ENCODE measurements at places on chromosomes 5 and 9. TPM values are rescaled to one million over a fixed set of nuclear protein-coding genes. Genes with fewer than 3 reads are reported as not detected.

Gene LURAP1L
- 18.1 TPM for total RNA-seq

GRCh38 chr5:172801179-172801671 lies 30.2 kb upstream of the DUSP1 start:
- no peak for DNase-seq

GRCh38 chr5:10674096-10674495 lies 86.9 kb downstream of the DAP start:
- no peak for DNase-seq

DNA sequence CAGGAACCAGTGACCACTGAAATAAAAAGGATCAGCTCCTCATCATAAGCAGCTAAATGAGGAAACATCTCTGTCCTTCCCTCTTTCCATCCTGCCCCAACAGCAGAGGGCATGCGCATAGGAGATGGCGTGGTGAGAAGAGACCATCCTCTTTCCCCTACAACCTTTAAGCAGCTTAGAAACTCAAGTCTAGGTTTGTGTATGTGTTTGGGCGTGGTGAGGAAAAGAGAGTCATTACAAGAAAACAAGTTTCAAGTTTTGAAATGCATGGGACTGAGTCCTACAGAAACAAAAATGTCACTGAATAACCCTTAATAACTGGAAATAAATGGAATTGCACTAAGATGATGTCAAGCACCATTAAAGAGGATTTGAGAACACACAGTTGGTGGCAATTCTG lies 96.4 kb upstream of the IL12B start:
- DNase-seq, result no peak

- DNase-seq, result no peak
Observed at GRCh38 chr5:40309851-40310250, 369.9 kb upstream of the PTGER4 start.

- no peak for DNase-seq
Observed at GRCh38 chr5:109803854-109804253, 114.1 kb downstream of the MAN2A1 start.

DNA sequence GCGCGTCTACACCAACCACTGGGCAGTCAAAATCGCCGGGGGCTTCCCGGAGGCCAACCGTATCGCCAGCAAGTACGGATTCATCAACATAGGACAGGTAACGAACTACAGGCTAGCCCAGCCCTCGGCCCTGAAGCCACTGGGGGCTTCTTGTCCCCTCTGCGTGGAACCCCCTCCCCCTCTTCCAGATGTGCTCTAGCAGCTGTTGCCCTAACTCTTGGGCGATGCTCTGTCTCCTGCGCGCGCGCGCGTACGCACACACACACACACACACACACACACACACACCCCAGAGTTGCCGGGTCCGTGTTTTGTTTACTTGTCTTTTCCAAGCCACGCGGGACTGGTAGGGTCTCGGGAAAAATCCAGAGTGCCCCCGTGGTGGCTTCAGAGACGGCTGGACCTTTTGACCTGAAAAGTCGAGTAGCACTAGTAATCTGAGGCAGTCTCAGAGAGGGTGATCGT lies 836 bp downstream of the PCSK5 start:
- peak; percentile 83 for DNase-seq

DNA sequence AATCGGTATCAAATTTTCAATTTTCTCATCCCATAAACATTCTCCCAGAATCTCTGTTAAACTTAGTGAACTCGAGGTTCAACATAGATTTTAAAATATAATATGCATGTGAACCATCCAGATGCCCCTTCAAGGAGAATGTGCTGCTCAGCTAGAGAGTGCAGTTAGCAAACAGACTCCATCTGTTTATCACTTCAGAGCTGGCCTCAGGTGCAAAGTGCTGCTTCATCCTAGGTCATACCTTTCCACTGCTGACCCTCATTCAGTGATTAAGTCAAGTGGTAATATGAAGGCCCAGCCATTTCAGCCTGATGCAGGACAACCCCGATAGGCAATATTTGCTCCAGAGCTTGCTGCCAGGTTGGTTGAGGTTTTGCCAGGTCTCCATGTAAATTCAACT lies 339.0 kb upstream of the POU5F2 start:
- DNase-seq, result no peak

- no peak for DNase-seq
Observed at GRCh38 chr5:171701100-171701541, 84.5 kb upstream of the SMIM23 start.

Gene OLFML2A
- 7.8 TPM for total RNA-seq

GRCh38 chr5:149735066-149735465 lies 5.0 kb downstream of the PPARGC1B start:
- DNase-seq, result no peak

Gene TRIM32
- total RNA-seq, result 24.4 TPM

DNA sequence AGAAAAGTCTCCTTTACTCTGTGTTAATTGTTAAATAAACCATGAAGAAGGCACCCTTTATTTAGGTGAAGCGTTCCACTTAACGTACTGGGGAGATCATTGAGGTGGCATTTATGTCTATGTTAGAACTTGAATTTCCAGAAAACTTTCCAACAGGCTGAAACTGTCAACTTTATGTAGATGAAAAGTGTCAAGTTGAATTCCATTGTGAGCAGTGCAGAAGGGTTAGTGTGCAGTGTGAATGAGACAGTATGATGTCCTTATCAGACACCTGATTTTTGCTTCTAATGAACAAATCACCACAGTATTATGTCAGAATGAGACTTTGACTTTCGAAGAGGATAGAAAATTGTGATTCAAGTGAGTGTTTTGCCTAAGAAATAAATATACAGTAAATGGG lies 761.6 kb upstream of the SEMA6A start:
- DNase-seq, result no peak

Gene DOK3
- 8.0 TPM for total RNA-seq

DNA sequence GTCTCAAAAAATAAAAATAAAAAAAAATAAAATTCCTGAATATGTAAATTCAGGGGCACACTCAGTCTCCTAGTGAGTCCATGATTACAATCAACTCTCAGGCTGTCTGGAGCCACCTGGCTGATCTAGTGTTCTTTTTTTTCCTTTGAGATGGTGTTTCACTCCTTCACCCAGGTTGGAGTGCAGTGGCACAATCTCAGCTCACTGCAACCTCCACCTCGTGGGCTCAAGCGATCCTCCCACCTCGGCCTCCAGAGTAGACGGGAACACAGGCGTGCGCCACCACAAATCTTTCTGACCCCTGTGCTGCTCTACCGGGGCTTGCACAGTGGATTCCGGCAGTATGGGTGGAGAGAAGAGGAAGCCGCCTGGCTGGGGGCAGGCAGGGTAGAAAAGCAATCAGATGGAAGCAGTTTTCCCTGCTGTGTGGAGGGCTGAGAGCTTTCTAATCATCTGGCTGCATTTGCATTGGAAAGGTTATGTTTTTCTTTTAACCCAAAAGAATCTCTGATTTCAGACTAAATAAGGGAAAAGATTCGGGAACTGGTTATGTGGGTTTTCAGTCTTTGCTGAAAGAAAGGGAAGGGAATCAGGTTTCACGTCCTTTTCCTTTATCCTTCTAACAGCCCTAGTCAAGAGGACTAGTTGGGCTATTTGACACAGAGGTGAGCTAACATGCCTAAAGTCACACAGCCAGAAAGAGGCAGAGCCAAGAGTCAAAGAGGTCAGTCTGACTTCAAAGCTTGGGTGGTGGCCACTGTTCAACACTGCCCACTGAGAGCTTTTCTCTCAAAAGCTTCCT lies 26.3 kb upstream of the CORO2A start:
- no peak for DNase-seq

Gene SPINK7
- total RNA-seq, result not detected

DNA sequence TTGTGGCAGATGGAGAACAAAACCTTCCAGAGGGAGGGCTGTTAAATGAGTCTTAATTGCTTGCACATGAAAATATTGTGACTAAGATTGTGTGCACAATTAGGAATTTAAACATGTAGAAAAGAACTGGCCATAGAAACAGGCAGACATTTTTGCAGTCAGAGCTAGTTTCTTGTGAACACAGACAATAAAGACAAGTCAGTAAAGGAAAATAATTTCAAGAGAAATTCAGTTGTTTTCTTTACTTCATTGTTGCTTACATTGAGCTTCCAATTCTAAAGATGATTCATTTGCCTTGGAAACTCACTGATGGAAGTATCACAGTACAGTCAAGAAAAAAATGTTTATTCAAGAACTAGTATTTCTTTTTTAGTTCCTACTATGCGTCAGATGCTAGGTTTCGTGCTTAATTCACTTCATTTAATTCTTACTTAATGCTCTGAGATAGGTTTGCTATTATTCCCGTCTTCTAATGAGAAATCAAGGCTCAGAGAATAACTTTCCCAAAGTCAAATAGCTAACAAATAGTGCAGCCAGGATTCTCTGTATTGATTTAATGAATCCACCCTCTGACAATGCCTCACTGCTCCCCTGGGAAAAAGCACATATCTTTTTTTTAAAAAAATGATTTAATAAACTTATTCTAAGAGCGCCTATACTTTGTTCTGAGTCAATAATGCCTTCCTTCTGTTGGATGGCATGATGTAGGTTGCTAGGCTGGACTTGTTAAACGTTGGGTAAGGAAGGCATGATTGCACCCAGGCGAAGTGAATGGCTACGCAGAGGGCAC lies 581.4 kb downstream of the RAB3C start:
- no peak for DNase-seq

- DNase-seq, result no peak
Observed at GRCh38 chr9:89845862-89846261, 241.1 kb downstream of the GADD45G start.

GRCh38 chr5:157335534-157336422 lies 69.9 kb downstream of the CYFIP2 start:
- no peak for DNase-seq

DNA sequence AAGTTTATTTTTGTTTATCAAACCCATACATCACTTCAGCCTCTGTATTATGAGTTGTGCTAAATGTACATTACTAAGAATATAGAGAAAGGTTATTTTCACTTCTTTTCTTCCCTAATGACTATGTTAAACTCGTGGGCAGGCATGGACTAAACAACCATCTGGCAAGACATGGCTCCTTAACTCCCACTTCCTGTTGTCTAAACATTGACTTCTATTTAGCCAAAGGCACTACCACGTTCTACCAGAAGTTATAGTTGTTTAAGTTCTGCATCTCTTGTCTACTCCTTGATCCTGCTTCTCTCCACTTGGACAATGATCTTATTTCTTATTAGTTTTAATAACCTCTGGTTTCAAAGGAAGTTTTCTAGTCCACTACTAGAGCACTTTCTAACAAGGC lies 136.1 kb downstream of the MACIR start:
- no peak for DNase-seq

- DNase-seq, result no peak
Observed at GRCh38 chr9:12652973-12653372, 40.2 kb upstream of the TYRP1 start.

DNA sequence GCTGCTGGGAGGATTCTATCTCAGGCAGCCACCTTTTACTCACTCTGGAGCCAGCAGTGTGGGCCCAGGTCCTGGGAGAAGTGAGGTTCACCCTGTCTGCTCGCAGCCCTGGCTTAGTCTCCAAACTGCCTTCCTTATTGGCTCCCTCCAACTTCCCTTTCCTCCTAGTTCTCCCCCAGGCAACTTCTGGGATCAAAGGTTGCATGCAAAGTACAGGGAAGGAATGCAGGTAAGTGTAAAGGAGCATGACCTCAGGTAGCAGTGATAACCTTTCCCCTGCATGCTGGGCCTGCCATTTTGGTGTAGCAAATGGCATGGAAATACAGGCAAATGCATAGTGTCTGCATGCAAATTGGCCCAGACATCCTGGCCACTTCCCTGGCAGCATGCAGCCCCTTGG lies 53.8 kb upstream of the ARAP3 start:
- peak; percentile 12 for DNase-seq

Data from posterior vena cava (tissue), 2 donors.